ENCODE measurements at places on chromosomes 16 and 17. TPM values are rescaled to one million over a fixed set of nuclear protein-coding genes. Genes with fewer than 3 reads are reported as not detected.

ELMO3 gene
- 1.0 TPM for total RNA-seq

SLC43A2 gene
- 7.6 TPM for total RNA-seq

ACSM2B gene
- total RNA-seq: not detected

CMTM2 gene
- not detected for total RNA-seq

TRPV3 gene
- 5.9 TPM for total RNA-seq

KRTAP4-4 gene
- 0.44 TPM for total RNA-seq

CES1 gene
- total RNA-seq: not detected

MRM1 gene
- total RNA-seq: 3.8 TPM

GNG13 gene
- 0.81 TPM for total RNA-seq

GRAPL gene
- 1.4 TPM for total RNA-seq

ACSM2A gene
- total RNA-seq: 0.30 TPM

Data from motor neuron (in vitro differentiated cells).